ENCODE measurements at places on chromosomes 11 and 22.

- peak; percentile 49 for DNase-seq
Measured at GRCh38 chr22:31561238-31561887, 65.0 kb downstream of the SFI1 start.

DNA sequence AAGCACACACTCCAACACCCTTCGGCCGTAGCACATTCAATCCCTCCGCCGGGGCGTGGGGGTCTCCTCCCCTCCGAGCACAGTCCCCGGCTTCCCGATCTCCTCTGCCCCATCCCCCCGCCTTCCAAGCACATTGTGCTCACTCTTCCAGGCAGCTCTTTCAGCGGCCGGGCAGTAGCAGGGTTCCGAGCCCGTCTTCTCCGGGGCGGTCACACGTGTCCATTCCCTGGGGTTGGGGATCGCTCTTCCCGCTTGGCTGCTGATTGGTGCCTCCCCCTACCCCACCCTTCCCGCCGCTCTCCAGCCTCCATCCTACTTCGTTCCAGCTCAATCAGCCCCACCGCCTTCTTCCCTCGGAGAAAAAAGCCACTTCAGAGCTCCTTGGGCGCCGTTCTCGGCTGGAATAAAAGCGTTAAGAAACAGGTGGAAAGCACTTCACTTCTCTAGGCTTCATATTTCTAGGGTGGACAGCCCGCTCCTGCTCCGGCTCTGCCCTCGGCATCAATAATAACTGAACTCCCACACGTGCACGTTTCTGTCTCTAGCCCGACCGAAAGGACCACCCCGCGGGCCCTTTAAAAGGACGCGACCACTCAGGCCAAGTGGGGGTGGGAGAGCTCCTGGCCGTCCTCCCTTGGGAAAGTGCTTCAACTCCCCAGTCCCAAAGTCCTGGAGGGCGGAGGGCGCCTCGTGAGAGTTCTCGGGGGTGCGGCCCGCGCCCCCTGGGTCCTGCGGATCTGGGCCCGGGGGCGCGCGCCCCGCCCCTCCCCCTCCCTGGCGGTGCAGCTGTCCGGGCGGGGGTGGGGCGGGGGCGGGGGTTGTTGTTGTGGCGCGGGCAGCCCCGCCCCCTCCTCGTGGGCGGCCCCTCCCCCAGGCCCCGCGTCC is 464 bp upstream of the CECR2 start:
- DNase-seq: peak; percentile 21

GRCh38 chr11:113174882-113175281 is 139.5 kb upstream of the TTC12 start:
- no peak for DNase-seq

GRCh38 chr11:84193706-84194105 is 907.5 kb upstream of the CCDC90B start:
- no peak for DNase-seq

- DNase-seq: no peak
Measured at GRCh38 chr11:96607864-96608558, 218.2 kb downstream of the JRKL start.

DNA sequence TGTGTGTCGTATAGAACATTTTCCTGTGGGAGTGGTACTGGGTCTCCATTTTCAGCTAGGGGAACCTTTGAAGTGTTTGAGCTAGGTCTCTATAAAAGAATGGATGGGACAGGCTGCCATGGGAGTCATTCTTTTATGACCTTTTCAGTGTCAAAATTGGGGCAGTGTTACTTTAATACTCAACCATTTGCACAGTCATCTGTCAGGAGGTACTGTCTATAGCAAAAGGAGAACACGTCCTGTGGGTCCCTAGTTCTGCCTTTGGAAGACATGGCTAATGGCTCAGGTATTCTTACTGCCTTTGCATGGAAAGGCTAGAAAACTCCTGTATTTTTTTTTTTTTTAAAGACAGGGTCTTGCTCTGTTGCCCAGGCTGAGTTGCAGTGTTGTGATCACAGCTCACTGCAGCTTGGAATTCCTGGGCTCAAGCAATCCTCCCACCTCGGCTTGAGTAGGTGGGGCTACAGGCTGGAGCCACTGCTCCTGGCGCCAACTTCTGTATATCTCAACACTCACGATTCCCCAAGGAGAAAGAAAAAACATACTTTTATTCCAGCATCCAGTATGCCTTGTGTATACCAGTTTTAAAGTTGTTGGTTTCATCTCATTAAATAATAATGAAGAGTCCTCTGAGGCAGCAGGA is 2.1 kb upstream of the ATF4 start:
- no peak for DNase-seq

- DNase-seq: no peak
Measured at GRCh38 chr22:30453731-30454510, 17.9 kb downstream of the SEC14L3 start.

DNA sequence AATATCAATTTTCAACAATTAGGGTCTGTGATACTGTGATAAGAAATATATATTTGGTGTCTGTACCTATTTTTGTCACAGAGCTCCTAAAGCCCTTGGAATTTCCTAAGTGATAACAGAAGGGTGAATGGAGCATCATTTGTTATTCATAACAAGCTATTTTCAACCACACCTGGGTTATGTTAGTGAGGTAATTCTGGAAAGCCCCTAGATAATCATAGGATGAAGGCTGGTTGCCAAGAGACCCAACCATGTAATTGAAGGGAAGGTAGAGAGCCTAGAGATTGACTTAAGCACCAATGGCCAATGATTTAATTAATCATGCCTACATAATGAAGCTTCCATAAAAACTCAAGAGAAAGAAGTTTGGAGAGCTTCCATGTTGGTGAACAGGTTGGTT is 109.4 kb downstream of the KIF18A start:
- DNase-seq: no peak

- no peak for DNase-seq
Measured at GRCh38 chr11:76634886-76635285, 35.7 kb downstream of the LRRC32 start.

DNA sequence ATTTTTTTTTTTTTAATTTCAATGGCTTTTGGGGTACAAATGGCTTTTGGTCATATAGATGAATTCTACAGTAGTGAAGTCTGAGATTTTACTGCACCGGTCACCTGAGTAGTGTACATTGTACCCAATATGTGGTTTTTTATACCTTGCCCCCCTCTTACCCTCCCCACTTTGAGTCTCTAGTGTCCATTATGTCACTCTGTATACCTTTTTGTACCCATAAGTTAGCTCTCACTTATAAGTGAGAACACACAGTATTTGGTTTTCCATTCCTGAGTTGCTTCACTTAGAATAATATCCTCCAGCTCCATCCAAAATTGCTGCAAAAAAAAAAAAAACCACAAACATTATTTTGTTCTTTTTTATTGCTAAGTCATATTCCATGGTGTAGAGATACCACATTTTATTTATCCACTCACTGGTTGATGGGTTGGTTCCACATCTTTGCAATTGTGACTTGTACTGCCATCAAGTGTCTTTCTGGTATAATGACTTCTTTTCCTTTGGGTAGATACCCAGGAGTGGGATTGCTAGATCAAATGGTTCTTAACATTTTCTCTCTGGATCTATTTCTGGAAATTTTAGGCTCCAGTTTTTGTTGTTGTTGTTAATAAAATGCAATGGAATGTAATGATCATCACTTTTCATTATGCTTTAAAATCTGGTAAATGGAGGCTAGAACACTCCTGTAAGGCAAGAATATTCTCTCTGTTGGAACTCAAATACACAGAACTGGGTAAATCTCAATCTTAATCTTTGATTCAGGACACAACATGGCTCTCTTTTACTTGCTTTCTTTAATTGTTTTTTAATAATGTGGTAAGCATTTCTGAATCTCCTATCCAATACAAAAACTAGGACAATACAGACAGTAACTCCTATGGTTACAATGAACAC is 10.3 kb downstream of the NEAT1 start:
- no peak for DNase-seq

- no peak for DNase-seq
Measured at GRCh38 chr22:37164505-37164887, 14.8 kb upstream of the IL2RB start.

DNA sequence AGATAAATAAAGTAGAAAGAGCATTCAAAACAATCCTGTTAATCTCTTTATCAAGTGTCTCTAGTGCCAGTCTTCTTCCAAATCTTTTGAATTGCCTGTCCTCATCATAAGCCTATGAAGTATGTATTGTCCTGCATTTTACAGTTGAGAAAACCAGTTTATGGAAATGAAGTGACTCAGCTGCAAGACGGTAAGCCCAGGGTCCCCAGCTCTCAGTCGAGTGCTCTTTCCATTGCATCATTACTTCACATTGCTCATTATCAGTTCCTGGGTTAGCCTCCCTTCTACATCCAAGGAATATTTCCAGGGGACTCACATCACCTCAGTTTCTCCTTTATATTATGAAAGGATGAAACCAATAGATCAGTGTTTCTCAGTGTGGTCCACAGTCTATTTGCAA is 9.1 kb upstream of the P4HA3 start:
- DNase-seq: no peak

- no peak for DNase-seq
Measured at GRCh38 chr11:104876861-104877431, 21.3 kb downstream of the CASP12 start.

DNA sequence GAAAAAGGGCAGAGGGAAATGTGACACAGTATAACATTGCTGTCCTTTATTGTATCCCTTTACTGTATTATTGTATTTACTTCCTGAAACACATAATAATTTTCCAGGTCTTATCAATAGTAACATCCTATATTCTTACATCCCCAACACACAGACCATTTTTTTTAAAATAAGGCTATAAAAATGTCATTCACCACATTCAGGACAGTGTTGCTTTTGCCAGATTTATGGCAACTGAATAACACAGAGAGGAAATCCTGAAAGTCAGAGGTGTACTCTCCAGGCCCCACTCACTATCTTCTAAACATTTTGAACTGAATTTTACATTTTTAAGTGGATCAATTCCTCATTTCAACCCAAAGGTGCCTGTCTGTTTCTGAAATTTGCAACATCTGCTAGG is 104.8 kb upstream of the MTMR2 start:
- DNase-seq: no peak

DNA sequence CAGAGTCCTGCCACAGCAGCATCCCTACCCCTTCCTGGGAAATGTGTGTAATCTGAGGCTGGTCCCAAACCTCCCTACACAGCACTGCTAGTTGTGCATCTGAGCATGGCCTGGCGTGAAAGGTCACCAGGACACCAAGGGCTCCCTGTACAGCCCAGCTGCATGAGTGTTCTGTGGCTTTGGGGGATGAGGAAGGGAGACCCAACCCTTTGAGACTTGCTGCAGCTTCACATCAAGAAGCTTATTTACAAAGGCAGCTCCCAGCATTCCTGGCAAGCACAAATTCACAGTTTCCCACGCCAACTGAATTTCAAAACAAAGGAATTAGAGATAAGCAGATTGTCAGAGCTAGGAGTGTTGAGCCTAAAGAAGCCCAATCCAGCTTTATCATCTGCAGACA is 32.2 kb downstream of the CSNK2A3 start:
- no peak for DNase-seq

- no peak for DNase-seq
Measured at GRCh38 chr11:59556917-59557348, 45.6 kb downstream of the OR4D9 start.

GRCh38 chr22:21613553-21614233 is 16.1 kb downstream of the YDJC start:
- DNase-seq: no peak

GRCh38 chr22:49710746-49711145 is 116.9 kb downstream of the BRD1 start:
- DNase-seq: no peak

- no peak for DNase-seq
Measured at GRCh38 chr11:3849297-3849874, 6.1 kb upstream of the STIM1 start.

- DNase-seq: no peak
Measured at GRCh38 chr11:130001461-130002351, 929 bp downstream of the PRDM10 start.

DNA sequence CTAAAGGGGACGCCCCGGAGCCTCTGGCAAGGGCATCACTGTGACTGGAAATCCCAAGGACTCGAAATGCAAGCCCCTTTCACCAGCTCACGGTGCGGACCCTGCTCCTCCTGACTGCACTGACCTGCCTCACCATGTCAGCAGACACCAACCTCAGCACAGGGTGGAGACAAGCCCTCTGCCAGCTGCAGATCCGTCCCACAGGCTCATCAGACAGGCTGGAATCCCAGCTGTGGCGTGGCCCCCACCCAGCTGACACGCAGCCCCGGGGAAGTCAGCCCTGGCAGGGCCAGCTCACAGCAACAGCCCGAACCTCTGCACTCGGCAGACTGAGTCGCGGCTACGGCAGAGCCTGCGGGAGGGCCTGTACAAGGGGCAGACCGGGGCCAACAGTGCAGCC is 36.8 kb downstream of the BRD1 start:
- DNase-seq: no peak

- DNase-seq: no peak
Measured at GRCh38 chr11:66782726-66783125, 53.7 kb upstream of the SPTBN2 start.

DNA sequence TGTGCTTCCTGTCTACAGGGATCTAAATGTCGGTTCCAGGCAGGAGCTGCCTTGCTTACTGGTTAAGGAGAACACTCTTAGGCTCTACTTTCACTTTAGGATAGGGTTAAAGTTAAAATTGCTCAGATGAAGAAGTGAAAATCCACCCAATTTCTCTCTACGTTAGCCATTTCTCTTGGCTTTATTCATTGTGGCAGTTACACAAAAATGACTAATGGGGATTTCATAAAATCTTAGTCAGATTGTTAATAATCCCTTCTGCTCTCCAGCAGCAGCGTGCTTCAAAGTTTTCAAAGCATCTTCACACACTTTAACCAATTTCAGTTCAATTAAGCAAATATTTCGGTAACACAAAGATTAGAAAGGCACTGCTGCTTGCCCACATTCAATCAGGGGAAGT is 58.4 kb upstream of the RCN1 start:
- no peak for DNase-seq

- DNase-seq: no peak
Measured at GRCh38 chr11:75527938-75528735, 2.4 kb upstream of the GDPD5 start.

- no peak for DNase-seq
Measured at GRCh38 chr11:64056213-64056785, 20.6 kb downstream of the FLRT1 start.

GRCh38 chr11:130003717-130004001 is 1.0 kb upstream of the PRDM10 start:
- DNase-seq: no peak

- no peak for DNase-seq
Measured at GRCh38 chr11:124891373-124891861, 6.2 kb downstream of the ROBO4 start.

DNA sequence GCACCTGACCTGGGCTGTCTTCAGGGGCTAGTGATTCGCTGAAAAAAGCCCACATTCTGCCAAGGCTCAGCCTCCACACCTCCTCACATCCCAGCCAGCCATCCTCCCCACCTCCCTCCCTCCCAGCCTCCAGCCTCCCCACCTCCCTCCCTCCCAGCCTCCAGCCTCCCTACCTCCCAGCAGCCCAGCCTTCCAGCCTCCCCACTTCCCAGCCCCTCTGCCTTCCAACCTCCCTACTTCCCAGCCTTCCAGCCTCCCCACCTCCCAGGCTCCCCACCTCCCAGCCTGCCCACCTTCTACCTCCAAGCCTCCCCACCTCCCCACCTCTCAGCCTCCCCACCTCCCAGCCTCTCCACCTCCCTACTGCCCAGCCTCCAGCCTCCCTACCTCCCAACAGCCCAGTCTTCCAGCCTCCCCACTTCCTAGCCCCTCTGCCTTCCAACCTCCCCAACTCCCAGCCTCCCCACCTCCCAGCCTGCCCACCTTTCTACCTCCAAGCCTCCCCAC is 33.7 kb upstream of the TH start:
- no peak for DNase-seq
